ENCODE measurements at places on chromosomes 2 and 18.

GRCh38 chr2:150526006-150526405 lies 38.5 kb upstream of the RND3 start:
- DNase-seq, result no peak

DNA sequence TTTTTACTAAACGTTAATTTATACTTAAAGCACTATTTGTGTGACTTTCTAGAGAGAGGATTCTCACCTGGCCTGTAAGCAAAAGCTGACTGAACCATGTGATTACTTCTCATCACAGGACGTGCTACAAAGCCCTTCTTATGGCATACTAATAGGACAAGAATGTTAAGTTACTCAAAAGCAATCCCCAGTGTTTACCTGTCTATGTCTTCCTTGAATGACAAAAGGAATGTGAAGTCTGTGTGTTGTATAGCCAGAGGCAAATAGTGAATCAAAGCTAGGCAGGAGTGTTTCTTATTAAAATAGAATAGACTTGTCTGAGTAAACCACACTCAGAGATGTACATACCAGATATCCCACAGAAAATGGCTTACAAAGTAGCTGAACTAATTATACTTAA lies 1465.5 kb downstream of the SUCLG1 start:
- no peak for DNase-seq

DNA sequence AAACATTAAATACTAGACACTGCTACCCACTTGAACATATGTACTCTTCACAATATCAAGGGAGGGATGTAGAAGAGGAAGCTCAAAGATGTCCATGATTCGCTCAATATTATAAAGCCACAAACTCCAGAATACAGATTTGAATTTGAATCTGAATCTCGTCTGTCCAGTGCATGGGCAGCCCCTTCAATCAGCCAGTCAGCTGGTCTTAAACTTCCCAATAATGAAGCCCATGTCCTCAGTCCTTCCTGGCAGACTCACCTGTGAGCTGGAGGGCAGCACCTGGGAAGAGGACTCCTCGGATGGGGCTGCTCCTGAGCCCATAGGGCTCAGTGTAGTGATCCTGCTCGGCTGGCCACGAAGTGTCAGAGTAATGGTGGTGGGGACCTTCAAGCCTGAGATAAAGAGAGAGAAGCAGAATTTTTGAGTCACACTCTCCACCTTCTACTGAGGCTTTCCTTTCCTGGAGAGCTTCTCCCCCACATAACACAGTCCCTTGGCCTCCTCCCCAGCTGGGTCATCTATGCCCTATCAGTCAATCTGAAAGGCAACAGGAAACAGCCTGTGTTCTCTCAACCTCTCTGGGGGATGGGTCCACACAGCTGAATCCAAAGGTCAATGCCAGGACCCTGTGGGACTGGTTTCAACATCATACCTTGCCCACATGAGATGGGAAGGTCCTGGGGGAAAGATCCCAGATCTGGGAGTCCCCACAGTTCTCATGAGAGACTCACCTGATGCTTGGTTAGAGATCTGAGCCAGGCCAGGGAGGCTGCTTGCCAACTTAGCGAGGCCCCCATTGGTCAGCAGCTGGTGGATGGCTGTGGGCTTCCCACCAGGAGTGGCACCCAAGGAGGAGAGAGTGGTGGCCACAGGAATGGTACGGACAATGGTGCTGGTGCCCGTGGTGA lies 36.5 kb downstream of the KANSL3 start:
- DNase-seq, result no peak

GRCh38 chr2:26462100-26462499 lies 15.8 kb downstream of the OTOF start:
- DNase-seq, result no peak

GRCh38 chr2:1605102-1606045 lies 138.9 kb downstream of the PXDN start:
- DNase-seq, result no peak

- no peak for DNase-seq
Measured at GRCh38 chr18:80200171-80200931, 47.0 kb downstream of the PARD6G start.

- DNase-seq, result no peak
Measured at GRCh38 chr2:196268538-196269338, 97.4 kb upstream of the STK17B start.

GRCh38 chr2:222042666-222043065 lies 256.1 kb downstream of the PAX3 start:
- DNase-seq, result no peak

- peak; percentile 33 for DNase-seq
Measured at GRCh38 chr18:3604498-3605408, 154.8 kb downstream of the TGIF1 start.

DNA sequence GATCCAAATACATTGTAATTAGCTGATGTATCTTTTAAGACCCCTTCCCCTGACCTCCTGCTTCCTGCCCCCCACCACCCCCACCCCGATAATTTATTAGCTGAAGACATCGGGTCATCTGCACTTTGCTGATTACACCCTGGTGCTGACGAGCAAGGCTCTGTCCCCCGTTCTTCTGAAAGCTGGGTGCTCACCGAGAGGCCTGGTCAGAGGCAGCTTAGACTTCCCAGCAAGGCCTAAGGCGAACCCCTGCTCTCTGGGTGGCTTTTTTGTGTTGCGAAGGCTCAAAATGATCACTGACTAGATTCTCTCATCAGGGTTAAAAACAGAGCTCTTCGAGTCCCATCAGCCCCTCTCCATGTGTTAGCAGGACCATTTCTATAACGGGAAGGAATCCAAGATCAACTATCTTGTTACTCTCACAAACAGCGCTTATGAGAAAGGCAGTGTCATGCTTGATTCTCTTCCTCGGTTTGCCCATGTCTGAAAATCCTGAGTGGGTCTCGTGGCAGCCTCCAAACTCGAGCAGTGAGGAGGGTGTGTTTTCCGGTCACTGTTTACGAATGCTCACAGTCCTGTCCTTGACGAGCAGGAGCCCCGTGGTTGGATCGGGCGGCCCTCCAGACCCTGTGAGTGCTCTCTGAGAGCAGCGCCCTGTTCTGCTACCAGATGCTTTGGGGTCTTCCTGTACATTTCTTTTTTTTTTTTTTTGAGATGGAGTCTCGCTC lies 201.6 kb downstream of the HDAC4 start:
- DNase-seq, result no peak

GRCh38 chr2:116879650-116880160 lies 934.8 kb upstream of the DDX18 start:
- no peak for DNase-seq

DNA sequence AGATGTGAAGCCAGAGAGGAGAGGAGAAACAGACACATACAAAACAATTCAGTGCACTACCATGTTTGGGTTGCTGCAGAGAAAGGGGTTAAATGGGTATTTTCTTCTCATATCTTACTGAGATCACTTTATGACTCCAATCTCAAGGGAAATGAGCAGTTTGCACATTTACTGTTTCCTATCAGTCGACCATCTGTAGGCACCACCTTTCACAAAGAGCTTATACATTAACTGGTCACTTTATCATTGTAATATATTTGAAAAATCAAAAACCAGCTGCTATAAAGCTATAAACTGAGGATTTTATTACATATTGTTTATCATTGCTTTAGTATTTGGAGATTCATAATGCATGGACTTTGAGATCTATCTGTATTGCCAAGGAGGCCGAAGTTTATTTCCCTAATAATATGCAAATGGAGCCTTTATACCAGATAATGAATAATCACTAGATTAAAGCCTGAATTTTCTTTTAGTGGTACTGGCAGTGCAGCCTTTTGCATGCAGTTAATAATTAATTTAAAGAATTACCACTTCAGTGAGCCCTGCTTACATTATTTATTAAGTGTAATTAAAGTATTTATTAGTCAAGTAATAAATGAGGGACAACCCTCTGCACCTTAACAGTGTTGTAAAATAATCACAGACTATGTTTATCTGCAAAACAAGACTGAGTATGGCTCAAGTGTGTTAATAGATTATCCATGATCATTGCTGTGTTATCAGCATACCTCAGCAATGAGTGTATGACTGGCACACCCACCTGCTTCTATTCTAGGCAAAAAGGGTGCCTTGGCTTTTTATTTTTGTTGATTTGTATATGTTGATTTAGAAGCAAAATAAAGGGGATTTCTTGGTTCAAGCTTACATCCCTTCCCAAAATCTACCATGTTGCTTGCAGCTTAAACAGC lies 167.7 kb upstream of the SLC14A2 start:
- no peak for DNase-seq

- no peak for DNase-seq
Measured at GRCh38 chr18:3912705-3913104, 462.7 kb downstream of the TGIF1 start.

DNA sequence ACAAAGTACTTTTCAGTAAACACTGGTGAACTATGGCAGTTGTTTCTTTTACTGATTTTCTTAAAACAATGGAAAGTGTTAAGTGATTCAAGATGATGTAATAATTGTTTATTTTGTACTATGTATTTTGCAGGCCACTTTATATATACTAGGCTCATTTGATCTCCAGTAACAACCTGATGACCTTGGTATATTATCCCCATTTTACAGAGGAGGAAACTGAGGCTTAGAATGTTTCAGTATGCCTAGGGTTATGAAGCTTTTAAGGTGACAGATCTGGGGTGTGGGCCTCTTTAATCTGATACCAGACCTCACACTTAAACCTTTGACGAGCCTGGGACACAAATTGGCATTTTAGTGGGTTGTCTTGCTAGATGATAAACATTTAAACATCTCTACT lies 63.2 kb downstream of the ITGB1BP1 start:
- DNase-seq, result no peak

DNA sequence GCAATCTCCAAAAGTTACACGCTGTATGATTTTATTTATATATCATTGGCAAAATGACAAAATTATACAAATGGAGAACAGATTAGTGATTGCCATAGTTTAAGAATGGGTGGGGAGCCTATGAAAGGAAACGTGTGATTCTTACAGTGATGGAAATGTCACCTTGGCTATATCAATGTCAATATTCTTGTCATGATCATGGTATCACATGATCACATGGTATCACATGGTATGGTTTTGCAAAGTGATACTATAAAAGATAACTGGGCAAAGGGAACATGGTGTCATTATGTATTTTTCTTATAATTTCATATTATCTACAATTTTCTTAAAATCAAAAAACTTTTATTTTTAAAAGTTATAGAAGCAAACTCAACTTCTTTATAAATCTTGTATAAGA lies 606.2 kb upstream of the ZEB2 start:
- DNase-seq, result no peak

DNA sequence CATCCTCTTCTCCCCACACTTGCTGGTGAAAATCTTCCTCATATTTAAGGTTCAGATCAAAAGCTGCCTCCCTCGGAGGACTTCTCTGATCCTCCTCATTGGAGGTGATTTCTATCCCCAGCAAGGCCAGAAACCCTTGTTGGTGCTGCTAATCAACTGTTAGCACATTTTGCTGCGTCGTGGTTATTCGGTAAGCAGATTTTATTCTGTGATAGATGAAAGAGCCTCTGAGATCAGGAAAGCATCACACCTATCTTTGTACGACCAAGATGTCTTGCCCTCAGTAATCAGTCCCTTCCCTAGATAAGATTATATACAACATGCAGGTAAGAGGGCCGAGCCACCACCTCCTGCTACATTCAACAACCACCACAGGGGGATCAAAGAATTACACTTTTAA lies 40.1 kb downstream of the DDX18 start:
- no peak for DNase-seq

- DNase-seq, result no peak
Measured at GRCh38 chr18:424071-424661, 76.3 kb downstream of the COLEC12 start.

DNA sequence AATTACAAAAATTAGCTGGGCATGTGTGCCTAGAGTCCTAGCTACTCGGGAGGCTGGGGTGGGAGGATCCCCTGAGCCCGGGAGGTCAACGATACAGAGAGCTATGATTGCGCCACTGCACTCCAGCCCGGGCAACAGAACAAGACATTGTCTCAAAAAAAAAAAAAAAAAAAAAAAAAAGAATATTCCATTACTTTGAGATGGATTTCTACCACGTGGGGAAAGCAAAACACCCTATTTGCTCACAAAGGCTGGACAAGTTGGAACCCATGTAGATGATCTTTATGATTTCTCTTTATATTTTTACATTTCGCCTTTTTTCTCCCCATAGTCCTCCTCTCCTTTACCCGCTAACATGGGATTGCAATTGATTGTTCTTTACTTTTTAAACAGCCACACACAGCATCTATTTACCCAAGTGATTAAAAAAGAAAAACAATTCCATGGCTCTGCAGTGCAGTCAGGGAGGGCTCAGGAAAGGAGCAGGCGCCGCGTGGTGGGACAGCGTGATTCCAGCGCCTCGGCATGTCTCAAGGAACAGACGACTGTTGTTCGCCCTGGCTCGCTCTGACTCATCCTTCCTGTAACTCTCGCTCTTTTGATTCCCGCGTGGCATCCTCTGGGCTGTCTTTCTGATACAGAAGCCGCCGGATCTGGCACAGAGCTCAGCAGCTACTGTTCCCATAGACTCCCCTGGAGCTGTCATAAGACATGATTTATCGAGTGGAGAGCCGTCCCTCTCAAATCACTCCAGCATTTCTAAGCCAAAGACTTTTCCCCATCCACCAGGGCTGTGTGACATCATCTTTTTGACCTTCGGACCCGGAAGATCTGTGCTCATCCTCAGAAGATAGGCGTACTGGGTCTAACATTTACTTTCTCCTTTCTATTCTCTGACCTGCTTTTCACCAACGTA lies 230.4 kb upstream of the AGAP1 start:
- no peak for DNase-seq

DNA sequence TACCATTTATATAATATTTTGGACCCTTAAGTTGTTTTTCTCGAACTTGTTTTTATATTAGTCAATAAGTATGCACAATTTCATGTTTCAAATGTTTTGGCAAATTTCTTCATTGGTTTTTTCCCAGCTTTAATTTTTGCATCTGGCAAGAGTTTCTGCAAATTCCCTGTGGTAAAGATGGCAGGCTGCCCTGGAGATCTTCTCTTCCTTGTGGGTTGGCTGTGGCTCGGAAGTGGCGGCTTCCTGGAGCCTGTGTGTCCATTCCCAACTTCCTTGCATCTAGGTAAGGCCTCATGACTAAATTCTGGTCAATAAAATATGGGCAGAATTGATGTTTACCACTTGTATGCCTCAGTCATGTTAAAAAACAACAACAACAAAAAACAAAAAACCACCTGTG lies 818.6 kb downstream of the EPHA4 start:
- DNase-seq, result no peak

Data from GDM1 (cell line).